ENCODE measurements at places on chromosomes 16 and 17.

GRCh38 chr16:75206749-75207451, at the start of gene CTRB2:
Gene CTRB2 (minus strand): TSS chr16:75207161. CDS start chr16:75207141, 20 bp downstream.
- no peak for DNase-seq

- DNase-seq, result no peak
Measured at GRCh38 chr17:3685174-3685573, 10.8 kb downstream of the P2RX5 start.

- DNase-seq, result no peak
Measured at GRCh38 chr16:82094942-82095540, 60.0 kb downstream of the HSD17B2 start.

DNA sequence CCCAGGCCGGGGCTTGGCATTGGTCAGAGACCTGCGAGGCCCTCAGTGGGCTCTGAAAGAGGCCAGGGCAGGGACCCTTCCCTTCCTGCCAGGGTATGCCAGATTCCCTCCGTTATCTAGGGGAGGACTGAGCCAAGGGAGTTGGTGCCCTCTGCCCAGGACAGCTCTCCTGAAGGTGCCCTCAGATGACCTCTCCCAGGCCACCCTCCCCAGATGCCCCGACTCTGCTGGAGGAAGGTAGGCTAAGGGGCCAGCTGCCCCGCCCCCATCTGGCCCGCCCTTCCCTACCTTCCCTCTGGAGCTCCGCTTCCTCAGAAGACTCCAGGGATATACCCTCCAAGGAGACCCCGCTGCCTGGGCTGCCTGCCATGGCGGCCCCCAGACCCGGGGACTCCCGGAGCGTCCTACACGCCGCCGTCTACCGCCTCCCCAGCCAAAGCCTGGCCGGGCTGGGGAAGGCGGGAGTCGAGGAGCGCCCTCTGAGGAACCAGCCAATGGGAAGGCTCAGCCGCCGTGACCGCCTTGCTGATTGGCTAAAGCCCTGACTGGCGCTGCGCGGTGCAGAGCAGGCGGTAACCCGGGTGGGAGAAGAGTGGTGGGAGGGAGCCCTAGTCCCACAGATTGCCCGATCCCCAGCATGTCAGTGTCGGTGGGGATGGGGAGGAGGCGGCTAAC, 7.0 kb downstream of the MPP2 start:
- peak; percentile 87 for DNase-seq

DNA sequence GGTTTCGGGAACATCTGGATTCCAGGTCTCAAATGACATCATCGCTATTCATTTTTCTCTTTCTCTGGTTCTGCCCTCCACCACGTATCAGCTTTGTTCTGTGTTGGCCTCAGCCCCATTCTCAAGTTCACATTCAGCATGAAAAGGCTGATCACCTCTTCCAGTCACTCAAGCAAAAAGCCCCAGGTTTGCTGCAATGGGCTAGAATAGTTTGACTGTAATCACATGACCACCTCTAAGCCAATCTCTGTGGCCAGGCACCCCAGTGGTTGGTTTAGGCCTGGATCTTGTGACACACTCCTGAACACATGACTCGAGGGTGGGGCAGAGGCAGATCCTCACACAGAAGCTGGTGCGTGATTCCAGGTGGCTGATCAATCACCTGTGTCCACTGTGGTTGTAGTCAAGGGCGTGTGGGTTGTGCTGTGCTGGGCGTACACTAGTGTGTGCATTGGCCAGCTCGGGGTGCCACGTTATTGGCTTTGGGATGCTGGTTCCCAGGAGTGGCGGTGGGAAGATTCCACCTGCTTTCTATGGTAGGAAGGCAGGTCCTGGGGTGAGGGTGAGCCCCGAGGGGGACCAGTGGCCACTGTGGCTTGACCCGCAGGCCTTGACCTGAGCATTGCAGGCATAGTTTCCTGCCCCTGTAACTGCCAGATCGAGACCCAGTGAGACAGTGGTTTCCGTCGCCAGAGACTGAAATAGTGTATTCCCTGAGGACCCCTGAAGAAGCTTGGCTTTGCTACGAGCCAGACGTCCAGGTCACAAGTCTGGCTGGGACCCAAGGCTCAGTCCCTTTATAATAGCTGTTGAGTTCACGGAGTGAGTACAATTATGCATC, 12.0 kb downstream of the EEF2K start:
- no peak for DNase-seq

Measured in EL (cell line).